Natural killer cell (primary cell): ENCODE measurements at places on chromosomes 7 and 10.

GRCh38 chr7:93958216-93958615 lies 36.7 kb downstream of the GNG11 start:
- DNase-seq = no peak

DNA sequence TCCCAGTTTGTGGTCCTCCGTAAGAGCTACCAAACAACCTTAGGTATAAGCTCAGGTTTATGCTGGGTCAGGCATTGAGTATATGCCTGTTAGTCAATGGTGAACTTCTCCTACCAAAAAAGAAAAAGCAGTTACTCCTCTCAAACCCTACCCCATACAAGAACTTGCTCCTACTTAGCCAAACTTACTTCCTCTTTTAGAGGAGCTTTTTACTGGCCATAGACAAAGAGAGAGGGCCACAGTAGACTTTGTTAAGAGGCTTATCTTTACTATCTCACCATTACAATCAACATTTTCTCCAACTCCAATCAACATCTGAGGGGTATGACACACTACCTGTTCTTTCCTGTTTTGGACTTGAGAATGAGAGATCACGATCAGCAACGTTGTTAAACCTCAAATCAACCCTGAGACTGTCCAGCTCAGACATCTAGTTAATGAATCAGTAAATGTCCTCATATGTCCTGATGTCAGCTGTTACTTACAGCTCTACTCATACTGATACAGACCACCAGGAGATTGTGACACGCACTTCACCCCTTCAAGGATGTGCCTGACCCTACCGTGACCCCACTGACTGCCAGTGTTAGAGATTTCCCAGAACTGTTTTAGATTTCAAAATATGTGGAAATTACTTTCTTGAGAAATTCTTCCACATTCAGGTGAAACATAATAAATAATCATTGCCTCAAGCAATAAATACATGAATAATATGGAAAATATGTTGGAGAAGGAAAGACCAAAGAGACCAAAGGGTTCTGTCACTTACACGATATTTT lies 18.4 kb upstream of the CCDC71L start:
- DNase-seq = no peak

DNA sequence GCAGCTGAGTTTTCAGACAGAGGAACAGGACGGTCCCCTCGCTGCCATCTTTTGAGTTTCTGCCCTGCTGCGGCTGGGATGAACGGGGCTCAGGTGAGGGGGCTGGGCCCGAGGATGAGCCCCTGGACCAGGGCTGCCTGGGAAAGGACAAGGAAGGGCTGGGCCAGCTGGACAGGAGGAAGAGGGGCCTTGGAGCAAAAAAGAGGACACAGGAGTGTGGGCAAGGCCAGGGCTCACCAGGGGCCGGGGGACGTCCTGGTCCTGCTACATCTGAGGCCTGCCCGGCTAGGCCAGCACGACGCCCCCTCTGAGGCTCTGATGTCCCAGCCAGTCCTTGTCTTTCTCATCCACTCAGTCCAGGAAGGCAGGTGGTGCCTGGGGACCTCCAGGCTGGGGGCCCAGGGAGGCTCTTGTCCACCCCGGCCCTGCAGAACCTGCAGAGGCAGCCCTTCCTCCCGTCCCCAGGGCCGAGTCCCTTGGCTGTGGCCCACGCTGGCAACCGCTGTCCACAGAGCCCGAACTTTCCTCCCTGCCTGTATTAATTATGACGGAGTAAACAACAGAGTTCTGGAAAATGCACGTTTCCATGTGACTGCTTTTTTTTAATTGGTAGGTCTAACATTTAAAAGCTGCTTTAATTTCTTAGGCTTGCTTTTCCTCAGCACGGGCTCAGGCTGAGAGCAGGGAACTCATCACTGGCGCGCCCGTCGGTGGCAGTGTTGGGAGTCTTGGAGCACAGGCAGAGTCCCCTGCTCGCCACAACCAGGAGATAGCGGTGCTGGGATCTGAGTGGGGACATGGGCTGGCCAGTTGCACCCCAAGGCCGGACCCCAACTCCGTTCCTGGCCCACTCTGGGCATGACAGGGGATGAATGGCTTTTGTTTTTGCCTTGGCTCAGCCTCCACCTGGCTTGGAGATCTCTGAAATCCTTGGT lies 187.7 kb downstream of the ELFN1 start:
- DNase-seq = no peak

GRCh38 chr7:127221731-127222130 lies 31.0 kb downstream of the GRM8 start:
- no peak for DNase-seq

DNA sequence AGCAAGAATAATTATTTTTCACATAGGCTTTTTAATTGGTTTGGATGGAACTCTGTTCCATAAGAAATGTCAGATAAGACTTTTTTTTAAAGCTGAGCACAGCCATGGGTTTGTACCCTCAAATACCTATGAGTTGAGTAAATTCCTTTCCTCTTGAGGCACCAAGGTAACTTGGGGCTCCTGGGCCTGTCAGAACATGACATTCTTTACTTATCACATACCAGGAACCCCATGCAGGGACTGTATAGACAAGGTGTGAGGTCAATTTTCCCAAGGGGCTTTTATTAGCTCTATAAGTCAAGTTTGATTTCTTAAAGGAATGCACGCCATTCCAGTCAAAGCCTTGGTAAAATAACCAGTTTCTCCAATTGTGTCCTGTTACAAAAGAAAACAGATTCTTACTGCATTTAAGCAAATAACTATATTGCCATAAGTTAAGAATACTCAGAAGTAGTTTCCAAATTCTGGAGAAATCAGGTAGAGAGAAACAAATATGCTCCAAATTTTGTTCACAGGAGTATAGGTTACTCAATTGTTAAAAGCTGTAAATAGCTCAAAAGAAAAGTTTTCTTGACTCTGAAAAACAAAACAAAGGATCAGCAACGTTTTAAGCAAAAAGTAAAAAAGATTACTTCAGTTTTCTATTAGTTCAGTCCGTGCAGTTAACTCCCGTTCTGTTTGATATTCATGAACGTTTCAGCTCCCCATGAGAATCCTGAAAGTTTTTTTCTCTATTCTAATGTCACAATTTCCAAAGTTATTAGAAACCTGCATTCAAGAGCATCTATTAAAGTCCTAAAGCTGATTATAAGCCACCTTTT lies 167.5 kb upstream of the NAMPT start:
- DNase-seq = no peak
